ENCODE measurements at places on chromosomes 2 and 18.

DNA sequence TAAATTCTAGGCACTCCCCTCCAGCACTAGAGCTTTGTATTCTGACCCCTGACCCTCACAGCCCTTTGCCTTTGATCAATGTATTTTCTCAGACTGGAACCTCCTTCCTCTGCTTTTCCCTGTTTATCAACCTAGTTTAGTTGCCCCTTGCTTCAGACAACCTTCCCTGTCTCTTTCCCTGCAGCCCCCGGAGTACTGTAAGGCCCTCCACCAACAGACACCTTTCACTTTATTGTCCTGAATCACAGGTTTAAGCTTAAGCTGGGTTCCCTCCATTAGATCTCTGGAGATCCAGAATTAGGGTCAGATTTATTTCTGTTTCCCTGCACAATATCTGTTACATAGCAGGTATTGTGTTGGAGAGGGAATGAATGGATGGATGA is 140.2 kb downstream of the DDX1 start:
- no peak for DNase-seq

DNA sequence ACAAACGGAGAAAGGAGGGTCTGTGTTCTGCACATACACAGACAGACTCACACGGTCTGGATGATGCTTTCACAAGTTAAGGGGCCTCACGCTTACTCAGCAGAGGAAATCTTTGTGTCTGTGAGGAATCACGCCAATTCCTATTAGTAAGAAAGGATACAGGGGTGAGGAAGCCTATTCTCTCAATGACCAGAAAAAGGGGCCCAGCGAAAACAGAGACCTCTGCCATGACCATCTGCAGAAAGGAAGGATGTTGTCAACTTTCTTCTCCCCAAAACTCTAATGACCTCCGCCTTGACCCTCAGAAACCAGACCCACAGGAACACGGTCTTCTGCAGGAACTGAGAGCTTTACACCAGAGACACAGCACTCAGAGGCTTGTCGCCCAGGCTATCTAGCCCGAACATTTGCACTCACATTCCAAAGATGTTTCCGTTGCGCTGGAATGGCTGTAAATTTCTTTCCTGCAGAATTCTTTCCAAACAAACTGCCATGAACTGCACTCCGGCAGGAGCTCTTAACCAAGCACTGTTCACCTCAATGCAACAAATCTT is 186.3 kb downstream of the TCF4 start:
- no peak for DNase-seq

DNA sequence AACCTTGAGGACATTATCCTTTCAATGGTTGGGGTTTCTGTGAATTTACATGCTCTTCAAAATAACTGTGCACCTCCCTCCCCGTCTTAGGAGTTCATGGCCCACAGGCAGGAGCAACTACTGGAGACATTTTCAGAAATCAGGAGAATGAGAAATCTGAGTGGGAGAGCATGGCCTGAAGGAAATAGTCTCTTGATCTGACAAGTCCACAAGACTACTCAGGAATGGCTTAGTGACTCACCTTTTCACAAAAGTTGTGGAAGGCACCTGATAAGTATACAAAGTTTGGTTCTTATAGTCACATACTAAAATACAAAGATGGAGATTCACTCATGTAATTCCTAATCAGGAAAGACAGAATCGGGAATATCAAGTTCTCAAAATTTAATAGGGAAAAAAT is 83.6 kb upstream of the NCKAP5 start:
- no peak for DNase-seq

DNA sequence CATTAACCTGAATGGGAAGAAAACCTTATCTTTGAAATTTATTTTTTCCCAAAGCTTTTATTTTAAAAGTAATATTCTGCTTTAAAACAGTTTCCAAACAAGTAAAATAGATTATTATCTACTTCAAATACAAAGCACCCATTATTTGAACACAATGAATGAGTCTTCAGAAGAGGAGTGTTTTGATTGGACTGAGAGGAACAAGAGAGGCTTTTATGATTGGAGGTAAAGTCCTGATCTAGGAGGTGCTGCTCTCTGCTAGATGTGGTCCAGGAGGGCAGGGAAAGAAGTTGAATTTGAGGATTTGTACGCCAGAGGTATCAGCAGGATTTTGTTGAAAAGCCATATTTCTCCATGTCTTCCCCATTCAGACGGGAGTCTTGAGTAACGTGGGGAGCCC is 900.7 kb downstream of the SOCS6 start:
- no peak for DNase-seq

GRCh38 chr2:217954469-217954868 is 48.3 kb downstream of the TNS1 start:
- DNase-seq = no peak

- peak; percentile 68 for DNase-seq
Measured at GRCh38 chr2:54103454-54104314, 11.7 kb upstream of the ACYP2 start.

- DNase-seq = no peak
Measured at GRCh38 chr2:135688978-135689377, 52.7 kb upstream of the UBXN4 start.

DNA sequence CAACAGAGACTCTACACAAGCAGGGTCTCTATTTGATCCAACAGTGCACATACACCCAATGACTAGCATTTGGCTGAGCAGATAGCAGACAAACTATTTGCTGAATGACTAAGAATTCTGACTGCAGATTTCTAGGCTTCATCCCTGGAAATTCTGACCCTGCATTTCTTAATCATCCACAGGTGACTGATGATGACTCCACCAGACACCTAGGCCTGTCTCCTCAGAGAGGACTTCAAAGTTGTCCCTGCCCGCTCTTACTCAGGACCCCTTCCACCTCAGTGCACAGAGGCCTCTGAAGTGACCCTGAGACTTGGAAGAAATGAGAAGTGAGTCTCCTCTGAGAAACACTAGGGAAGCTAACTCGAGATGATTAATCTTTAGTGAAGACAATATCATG is 51.3 kb downstream of the SEPTIN10 start:
- no peak for DNase-seq

GRCh38 chr2:46193855-46194254 is 103.4 kb upstream of the EPAS1 start:
- no peak for DNase-seq

DNA sequence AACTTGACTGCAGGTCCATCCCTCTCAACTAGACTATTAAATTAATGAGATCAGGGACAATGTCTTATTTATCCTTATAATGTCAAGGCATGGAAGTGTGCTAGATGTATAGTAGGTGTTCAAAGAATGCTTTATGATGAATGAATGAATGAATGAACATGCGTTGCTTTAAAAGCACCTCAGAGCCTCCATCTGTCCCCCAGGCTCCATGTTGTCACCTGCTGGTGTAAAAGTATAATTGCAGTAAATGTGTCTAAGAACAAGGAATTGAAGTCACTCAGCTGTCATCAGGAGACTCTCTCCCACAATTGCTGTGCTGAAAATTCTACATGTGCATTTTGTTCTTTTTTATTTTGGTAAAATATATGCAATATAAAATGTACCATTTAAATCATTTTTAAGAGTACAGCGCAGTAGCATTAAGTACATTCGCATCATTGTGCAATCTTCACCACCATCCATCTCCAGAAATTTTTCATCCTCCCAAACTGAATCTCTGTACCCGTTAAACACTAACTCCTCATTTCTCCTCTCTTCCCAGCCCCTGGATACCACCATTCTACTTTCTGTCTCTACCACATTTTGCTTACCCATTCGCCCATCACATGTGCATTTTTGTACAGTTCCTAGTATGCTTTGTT is 52.6 kb downstream of the GNAL start:
- DNase-seq = peak; percentile 18

DNA sequence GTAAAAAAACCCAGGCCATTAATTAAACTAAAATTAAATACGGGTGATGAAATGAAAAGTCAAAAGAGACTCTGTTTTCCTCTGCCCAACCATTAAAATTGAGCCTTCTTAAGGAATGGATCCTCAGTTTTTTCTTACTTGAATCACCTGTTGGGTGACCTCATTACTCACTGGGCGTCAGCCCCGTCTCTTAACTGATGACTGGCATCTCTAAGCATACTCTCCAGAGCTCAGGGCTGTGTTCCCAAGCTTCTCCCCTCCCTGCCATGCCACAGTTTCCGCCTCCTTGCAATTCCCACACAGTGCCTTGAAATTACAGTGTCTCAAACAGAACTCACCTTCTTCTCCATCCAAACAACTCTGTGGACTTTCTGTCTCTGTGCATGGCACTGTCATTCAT is 421.1 kb upstream of the CELF4 start:
- no peak for DNase-seq

DNA sequence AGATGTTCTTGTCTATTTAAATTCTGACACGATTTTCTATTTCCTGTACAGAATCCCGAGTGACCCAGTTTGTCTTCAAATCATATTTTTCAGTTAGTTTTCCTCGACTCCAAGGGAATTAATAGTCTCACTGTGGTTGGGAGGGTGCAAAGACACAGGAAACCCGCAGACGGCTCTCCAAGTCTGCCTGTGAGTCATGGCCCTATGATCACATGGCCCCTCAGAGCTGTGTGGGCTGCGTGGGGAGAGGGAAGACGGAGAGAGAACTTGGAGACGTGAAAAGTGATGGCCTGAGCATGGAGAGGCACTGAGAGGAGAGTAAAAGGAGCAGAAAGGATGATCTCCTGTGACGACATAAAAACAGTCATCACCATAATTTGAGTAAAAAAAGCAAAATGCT is 989.9 kb downstream of the DCDC2C start:
- DNase-seq = no peak

DNA sequence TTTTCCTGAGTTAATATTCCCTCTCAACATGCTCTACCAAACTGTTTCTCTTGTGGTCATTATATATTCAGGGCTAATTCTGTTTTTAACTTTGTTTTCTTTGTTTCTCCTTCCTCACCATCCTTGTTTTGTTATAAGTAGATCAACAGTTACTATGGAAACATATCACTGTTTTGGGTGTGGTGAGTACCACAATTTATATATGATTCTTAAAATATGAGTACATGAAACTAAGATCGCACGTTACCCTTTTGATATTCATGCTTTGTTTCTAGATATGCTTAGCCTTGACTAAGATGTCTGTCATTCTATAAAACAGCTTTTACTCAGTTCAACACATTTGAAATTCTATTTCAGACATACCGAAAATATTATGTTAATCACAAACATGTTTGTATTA is 232.3 kb upstream of the ITGA4 start:
- no peak for DNase-seq

- no peak for DNase-seq
Measured at GRCh38 chr2:233430651-233431050, 76.4 kb downstream of the DGKD start.

DNA sequence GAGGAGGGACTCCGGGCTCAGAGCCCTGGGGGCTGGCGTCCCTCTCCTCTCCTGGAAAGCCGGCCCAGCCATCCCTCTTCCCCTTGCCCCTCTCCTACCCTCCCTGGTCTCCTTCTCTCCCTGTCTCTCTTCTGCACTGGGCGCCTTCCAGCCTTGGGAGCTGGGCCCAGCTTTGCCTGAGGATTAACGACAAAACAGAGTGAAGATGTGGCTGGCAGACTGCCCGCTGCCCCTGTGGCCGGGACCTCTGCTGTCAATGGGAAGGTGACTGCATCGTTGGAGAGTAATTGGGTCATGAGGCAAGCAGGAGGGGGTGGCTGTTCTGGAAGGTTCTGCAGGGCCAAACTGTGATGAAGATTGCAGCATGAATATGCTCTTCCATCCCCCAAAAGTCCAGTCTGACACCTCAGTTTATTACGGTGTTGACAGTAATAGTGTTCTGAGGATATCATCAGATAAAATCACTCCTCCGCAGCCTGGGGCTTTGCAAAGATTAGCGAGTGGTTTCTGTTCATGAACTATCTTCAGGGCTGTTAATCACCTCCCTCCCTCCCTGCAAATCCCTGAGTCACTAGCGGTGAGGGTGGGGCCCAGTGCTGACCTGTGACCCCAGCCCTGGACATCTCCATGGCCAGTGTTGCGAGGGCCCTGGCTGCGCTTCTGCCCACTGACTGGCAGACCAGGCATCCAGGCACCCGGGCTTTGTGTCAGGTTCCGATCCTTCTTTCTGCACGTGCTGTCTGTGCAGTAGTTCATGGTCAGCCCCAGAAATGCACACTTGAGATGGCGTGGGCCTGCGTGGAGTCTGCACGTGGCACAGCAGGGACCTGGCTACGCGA is 23.0 kb downstream of the RTP5 start:
- no peak for DNase-seq

DNA sequence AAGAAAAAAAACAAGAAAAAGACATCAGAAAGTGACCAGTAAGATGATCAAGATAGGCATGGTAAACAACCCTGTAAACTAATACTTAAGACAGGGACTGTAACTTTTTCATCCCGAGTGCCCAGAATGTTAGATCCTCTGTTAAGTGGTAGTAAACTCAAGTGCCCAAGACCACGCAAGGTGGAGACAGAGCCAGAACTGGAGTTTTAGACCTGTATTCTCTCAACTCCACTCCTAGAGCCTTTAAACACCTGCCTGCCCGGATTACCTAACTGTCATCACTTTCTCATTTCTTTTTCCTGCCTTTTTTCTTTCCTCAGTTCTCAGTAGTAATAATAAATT is 75.2 kb upstream of the CDCA7 start:
- DNase-seq = no peak

- no peak for DNase-seq
Measured at GRCh38 chr2:124489686-124490085, 464.6 kb downstream of the CNTNAP5 start.

DNA sequence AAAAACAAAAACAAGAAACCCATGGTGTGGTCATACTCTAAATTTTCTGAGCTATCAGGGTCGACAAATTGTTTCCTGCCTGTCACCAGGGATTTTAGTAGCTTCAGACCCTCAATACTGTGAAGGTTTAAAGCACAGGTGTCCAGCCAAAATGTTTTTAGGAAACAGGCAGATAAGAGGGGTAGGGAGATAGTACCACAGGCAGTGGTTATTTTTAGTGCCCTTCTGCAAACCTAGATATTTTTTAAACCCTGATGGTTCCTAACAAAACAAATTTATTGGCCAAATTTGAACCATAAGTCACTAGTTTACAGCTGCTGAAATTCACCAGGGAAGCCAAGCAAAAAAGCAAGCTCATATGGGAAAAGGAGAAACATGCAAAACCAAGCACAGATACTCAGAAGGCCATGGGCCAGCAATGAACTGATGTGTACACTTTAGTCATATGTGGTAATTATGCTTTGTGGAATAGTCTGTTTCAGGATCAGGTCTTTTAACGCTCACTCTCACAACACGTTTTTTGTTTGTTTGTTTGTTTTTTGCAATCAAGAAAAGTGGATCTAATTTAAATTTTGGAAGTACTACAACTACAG is 156.8 kb upstream of the STK17B start:
- DNase-seq = no peak

GRCh38 chr2:26640781-26641564 is at the start of gene CIB4:
TSS of gene CIB4 (minus strand) at chr2:26641366. CDS start at chr2:26641314, 52 bp downstream.
- DNase-seq = no peak

Data from B cell (primary cell).